Kidney epithelial cell (primary cell): ENCODE measurements at places on chromosomes 12 and 14. TPM values are rescaled to one million over a fixed set of nuclear protein-coding genes. Genes with fewer than 3 reads are reported as not detected.

The RPL10L gene
- total RNA-seq = not detected in 2 replicates

GRCh38 chr14:22304326-22304725 lies 284.7 kb downstream of the DAD1 start:
- DNase-seq = no peak

DNA sequence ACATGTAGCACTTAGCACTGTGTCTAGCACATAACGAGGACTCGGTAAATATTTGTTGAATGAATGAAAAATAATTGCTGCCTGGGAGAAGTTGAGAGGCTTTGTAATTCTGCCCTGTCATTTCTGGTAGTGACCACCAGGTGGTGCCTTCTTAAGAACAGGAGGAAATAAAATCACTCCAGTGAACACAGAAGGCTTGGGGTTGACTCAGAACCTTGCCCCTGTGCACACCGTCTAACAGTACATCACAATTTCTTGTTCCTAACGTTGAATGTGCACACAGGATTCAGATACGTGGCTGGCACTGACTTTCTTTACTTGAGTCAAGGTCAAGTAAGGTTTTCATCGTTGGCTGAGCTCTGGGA lies 91.8 kb downstream of the RGS6 start:
- peak; percentile 16 for DNase-seq

- DNase-seq = no peak
Observed at GRCh38 chr12:114918535-114919233, 234.7 kb upstream of the TBX3 start.

GRCh38 chr12:113151655-113152054 lies 2.1 kb downstream of the CFAP73 start:
- DNase-seq = no peak

The A2M gene
- total RNA-seq = 1.6 and 5.1 TPM in 2 replicates

The BICDL1 gene
- 7.9 and 9.2 TPM in 2 replicates for total RNA-seq

DNA sequence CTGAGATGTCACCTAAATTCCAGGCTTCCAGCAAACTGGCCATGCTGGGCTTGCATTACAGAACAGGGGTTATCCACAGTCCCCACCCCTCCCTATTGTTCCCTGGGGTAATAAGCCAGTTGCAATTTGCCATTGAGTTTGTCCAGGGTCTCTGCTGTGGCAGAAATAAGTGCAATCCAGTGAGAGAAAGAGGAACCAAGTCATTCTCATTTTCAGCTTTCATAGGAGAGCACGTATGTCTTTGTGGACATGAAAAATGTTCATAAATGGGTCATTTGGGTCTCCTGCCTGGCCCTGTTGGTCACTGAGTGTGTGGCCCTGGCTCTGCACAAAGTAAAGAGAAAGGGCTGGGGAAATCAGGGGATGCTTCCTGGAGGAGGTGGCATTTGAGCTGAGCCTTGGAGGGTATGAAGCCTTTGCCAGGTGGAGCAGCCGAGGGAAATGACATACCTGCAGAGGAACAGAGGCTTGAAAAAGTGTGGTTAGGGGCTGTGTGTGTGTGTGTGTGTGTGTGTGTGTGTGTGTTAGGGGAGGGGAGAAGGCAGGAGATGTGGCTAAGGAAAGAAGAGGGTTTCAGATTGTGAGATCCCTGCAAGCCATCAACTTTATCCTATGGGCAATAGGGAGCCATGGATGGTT lies 29.3 kb downstream of the CMKLR1 start:
- no peak for DNase-seq

The UNC119B gene
- 22.8 and 29.4 TPM in 2 replicates for total RNA-seq

DNA sequence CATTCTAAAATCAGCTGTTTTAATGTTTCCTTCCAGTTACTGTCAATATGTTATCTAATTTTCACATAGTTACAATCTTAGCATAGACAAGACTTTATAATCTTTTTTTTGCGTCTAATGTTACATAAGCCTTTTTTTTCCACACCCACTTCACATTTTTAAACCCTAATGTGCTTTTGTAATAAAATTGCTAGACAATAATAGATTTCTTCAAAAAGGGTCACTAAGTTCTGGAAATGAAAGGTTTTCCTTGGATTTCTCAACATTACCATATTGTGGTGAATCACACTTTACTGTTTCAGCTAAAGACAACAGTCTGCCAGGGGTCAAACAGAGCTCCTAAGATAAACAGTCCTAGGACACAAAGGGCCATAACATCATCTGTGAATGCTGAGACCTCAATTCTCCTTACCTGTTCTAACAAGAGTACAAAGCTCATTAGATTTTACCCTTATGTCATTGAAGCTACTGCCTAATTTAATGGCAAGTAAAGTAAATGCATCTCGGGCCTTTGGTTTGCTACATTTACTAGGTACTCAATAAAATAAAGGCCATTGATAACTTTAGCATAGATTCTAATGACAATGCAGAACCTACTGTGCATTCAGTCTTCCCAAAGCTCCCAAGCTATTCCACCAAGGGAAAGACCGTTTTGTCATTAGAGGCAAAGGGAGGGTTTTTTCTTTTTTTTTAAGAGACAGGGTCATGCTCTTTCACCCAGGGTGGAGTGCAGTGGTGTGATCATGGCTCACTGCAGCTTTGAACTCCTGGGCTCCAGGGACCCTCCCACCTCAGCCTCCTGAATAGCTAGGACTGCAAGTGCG lies 111.2 kb upstream of the SLC38A2 start:
- no peak for DNase-seq

- no peak for DNase-seq
Observed at GRCh38 chr12:79685068-79685467, 5.7 kb downstream of the PAWR start.

DNA sequence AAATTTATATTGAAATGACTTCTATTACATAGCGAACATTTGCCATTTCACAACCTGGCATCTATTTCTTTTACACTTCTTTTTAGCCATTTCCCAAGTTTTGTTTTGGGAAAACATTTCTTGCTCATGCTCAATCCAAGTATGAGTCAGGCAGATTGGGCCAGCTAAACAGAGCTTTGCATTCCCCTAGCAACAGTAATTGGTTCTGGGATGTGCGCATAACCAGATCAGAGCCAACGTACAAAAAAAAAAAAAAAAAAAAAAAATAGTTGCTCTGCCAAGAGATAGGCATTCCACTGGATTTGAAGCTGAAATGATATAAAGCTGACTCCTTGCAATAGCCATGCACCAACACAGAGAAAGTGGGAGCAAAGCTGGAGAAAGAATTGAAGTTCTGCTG lies 37.5 kb downstream of the PLCZ1 start:
- DNase-seq = no peak
